ENCODE measurements at places on chromosomes 12 and 14. TPM values are rescaled to one million over a fixed set of nuclear protein-coding genes. Genes with fewer than 3 reads are reported as not detected.

- no peak for DNase-seq
These were observed 388.9 kb downstream of the SOX5 start for GRCh38 chr12:23560611-23561010.

DNA sequence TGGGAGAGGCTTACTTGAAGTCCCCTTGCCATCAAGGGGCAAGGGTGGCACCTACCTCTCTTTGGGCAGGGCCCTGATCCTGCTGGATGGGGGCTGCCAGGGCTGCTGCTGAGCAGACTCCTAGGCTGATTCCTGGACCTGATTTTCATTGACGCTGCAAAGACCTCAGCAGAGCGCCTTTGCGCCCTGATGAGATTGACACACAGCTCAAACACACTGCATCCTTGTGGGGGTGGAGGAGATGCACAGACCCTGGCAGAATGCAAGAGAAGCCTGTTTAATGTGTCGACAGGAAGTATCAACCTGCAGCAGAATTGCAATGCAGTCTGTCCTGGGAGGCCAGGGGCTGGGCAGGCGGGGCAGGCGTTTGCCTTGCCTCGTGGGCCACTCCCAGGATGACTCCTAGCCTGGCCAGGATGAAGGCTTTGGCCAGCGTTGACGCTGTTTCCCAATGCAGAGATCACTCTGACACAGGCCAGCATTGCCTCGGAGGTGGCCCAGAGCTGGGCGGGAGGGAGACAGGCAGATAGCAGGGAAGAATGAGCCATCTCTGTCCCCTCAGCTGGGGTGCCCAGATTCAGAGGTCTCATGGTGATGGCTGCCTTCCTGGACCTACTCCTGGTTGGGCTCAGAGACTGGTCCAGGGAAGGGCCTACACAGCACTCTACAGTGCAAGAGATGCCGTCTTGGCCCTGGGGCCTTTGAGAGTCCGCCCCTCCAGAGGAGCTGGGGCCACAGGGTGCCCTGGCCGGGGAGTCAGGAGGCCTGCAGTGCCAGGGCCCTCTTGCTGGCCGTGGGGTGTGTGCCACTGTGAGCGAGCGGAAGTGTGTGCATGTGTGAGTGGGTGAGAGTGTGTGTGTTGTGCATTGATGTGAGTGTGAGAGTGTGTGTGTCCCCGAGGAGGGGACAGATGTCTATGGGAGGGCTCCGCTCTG is 108.3 kb downstream of the KIF26A start:
- DNase-seq = no peak

DNA sequence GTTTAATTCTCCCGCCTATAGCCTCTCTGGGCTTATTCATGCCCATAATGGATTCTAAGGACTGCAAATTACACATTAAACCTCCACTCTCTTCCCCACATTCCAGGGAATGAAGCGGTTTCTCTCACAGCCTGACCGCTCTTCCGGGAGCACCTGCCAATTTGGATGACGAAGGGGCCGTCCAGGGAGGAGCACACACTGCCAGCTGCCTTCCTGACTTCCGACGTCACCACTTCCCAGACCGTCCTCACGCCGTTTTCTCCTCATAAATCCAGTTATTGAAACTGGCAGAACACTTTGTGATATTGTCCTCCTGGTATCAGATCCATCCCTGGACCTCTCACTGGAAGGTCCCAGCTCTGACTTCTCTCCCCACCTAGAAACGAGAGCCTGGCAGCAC is 87.6 kb downstream of the GCH1 start:
- no peak for DNase-seq

Gene SSTR1
- 2.3 TPM for total RNA-seq

Gene ARMH4
- total RNA-seq = 20.2 TPM

Gene DACT1
- 23.6 TPM for total RNA-seq

Gene LALBA
- not detected for total RNA-seq

Gene LBHD2
- total RNA-seq = not detected

GRCh38 chr12:71846322-71846940 is 6.9 kb downstream of the TBC1D15 start:
- peak; percentile 33 for DNase-seq

DNA sequence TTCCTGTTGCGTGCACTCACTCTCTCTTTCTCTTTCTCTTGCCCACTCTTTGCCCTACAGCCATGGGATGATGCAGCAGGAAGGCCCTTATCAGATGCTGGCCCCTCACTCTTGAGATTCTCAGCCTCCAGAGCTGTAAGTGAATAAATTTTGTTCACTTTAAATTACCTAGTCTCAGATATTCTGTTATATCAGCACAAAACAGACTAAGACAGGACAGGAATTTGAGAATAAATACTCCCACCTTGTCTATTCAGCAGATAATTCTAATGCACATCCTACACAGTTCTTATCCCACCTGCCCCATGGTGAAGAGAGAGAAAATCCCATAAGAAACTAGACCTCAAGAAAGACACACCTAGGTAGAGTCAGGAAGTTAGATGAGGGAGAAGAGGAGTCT is 25.8 kb upstream of the G2E3 start:
- no peak for DNase-seq

DNA sequence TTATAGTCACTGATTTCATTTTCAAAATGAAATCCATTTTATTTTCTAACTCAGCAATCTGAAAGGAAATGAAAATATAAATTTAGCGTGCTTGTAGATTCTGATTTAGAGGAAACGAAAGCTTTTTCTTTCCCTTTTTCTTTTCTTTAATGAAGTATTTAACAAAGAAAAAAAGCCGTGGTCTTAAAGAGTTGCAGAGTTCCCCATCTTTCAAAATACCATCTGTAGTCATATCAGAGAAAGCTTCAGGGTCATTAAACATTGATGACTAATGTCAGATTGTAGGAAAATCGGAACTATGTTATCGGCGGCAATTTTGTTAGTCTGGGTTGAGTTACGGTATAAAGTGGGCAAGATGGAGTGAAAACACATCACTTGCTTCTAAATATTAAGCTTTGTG is 32.3 kb downstream of the DRAM1 start:
- DNase-seq = no peak

DNA sequence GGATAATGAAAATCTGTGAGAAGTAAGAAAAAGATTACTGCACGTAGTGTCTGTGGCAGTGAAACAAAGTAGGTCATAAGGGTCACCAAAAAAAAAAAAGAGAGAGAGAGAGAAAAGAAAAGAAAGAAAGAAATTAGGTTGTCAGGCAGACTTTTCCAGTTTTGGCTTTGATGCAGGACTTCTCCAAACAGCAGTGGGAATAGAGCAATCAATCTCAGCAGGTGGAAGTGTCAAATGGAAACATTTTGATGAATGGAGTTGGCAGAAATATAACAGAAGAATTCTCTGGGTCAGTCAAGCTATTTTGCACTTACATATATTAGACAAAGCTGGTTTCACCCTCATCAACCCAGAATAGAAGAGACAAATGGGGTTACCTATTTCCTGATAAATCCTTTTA is 745.8 kb downstream of the SLC6A15 start:
- no peak for DNase-seq

- DNase-seq = no peak
These were observed 76.6 kb downstream of the ZFC3H1 start for GRCh38 chr12:71587012-71587411.

Gene MANSC4
- total RNA-seq = not detected

Gene SPTB
- total RNA-seq = 1.9 TPM

GRCh38 chr14:59075506-59075905 is 113.0 kb upstream of the DAAM1 start:
- DNase-seq = no peak

DNA sequence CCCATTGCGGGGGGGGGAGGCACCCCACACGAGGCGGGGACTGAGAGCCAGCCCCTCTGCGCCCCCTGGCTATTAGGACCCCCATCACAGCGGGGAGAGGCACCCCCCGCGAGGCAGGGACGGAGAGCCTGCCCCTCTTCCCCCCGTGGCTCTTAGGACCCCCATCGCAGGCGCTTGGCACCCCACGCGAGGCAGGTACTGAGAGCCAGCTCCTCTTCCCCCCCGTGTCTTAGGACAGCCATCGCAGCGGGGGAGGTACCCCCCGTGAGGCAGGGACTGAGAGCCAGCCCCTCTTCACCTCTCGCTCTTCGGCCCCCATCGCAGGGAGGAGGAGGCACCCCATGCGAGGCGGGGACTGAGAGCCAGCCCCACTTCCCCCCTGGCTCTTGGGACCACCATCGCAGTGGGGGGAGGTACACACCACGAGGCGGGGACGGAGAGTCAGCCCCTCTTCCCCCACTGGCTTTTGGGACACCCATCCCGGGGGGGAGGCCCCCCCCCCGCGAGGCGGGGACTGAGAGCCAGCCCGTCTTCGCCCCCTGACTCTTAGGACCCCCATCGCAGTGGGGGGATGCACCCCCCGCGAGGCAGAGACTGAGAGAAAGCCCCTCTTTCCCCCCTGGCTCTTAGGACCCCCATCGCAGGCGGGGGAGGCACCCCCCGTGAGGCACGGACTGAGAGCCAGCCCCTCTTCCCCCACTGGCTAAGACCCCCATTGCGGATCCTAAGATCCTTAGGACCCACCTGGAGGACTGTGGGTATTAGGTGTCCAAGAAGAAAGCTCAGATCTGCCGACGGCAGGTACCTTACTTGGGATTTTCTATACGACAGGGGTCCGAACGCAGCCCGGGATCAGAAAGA is 198.6 kb upstream of the PZP start:
- no peak for DNase-seq

GRCh38 chr14:21978999-21979314 is 305.3 kb upstream of the OR4E1 start:
- no peak for DNase-seq

Gene MYF6
- total RNA-seq = not detected

Gene SLC35F4
- not detected for total RNA-seq

Gene LRCOL1
- total RNA-seq = not detected

Gene CLEC9A
- total RNA-seq = not detected

- DNase-seq = no peak
These were observed 18.1 kb upstream of the CAND1 start for GRCh38 chr12:67251012-67251411.

Gene DPPA3
- total RNA-seq = 2.8 TPM

Gene PLCZ1
- not detected for total RNA-seq

DNA sequence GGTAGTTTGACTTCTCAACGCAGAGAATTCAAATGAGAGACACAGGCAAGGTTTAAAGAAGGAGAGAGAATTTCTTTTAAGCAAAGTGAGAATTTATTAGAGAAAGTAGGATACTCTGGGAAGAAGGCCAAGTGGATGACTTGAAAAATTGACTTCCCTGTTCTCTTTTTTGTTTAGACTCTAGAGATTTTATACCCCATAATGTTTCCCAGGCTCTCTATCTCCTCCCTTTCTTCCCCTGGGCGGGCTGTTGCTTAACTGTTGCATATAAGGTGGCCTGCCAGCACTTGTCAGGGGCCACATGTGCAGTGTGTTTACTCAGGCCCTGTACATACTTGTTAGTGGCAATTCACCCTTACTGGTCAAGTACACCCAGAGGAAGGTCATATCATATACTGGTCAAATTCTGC is 403.7 kb downstream of the SLC6A15 start:
- no peak for DNase-seq

Gene DIO2
- 0.17 TPM for total RNA-seq

Gene ANO2
- total RNA-seq = 3.3 TPM

DNA sequence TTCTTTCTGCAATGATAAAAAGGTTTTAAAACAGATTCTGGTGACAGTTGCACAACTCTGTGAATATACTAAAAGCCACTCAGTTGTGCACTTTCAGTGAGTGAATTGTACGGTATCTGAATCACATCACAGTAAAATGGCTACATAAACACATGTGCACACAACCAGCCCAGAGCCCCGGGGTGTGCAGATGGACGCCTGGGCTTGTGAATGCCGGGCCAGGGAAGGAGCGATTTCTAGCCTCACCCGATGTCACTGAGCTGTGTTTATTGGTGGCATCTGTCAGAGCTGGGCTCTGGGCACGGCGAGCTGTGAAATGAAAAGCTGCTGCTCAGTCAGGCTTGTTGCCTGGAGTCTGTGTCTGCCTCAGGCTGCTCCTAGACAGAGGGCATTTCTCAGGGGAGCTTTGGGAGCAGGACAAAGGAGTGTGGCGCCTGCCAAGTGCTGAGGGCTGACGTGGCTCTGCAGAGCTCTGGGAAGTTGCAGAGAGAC is 25.9 kb downstream of the RHOF start:
- no peak for DNase-seq
